ENCODE measurements at places on chromosomes 7 and 10.

GRCh38 chr7:51430480-51431086, 114.0 kb upstream of the COBL start:
- H3K4me3 ChIP-seq, result no peak overlapping the region
- no peak overlapping the region for H3K27ac ChIP-seq
- H3K36me3 ChIP-seq, result no peaks in the 10 kb centered on the region
- H3K27me3 ChIP-seq, result peaks cover 83% of the 10 kb centered on the region
- peak; percentile 67 for DNase-seq

- no peaks in the 10 kb centered on the region for H3K4me1 ChIP-seq
- H3K27ac ChIP-seq, result no peak overlapping the region
- H3K4me3 ChIP-seq, result no peak overlapping the region
- H3K36me3 ChIP-seq, result peaks cover 15% of the 10 kb centered on the region
- no peak for DNase-seq
These were observed 258.0 kb downstream of the ELFN1 start for GRCh38 chr7:1927937-1928644.

- no peaks in the 10 kb centered on the region for H3K27me3 ChIP-seq
- H3K36me3 ChIP-seq, result no peaks in the 10 kb centered on the region
- H3K27ac ChIP-seq, result no peak overlapping the region
- H3K4me3 ChIP-seq, result no peak overlapping the region
These were observed 66.1 kb upstream of the PIP4K2A start for GRCh38 chr10:22780474-22780885.

DNA sequence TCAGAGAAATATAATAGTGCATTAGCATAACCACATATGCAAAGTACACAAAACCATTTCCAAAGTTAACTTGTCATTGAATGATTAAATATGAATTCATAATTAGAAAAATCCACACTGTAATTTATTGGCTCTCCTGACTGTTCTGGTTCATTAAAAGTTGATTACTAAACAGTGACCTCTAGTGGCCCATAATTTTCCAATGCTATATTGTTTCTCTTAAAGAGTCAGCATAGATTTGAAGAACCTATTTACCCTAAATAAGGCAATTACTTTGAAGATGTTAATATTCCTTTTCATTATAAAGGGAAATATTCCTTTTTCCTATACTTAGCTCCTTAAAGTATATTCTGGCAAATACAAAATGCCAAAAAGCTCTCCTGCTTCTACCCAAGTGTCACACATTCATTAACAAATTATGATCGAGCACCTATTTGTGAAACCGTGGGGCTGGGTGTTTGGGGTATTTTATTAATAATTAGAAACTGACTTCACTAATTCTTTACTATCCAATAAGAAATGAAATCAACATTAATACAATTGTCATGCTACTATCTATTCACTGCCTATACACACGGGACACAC, 86.2 kb downstream of the HIBADH start:
- no peak overlapping the region for H3K4me3 ChIP-seq
- H3K36me3 ChIP-seq, result no peaks in the 10 kb centered on the region
- no peak overlapping the region for H3K27ac ChIP-seq
- peak; percentile 63 for DNase-seq
- peaks cover 5% of the 10 kb centered on the region for H3K4me1 ChIP-seq

GRCh38 chr10:48549236-48549635, 55.6 kb downstream of the ARHGAP22 start:
- no peak for DNase-seq
- H3K27me3 ChIP-seq, result no peaks in the 10 kb centered on the region
- H3K36me3 ChIP-seq, result no peaks in the 10 kb centered on the region
- H3K27ac ChIP-seq, result no peak overlapping the region
- no peak overlapping the region for H3K4me3 ChIP-seq
- no peaks in the 10 kb centered on the region for H3K4me1 ChIP-seq

- no peak within 1 kb of the TSS for H3K27ac ChIP-seq
- peaks cover 25% of the 10 kb centered on the region for H3K27me3 ChIP-seq
- no peak for DNase-seq
- H3K4me3 ChIP-seq, result no peak within 1 kb of the TSS
These were observed at the start of gene ABCB4 for GRCh38 chr7:87475359-87476178. Gene ABCB4 (minus strand): TSS chr7:87475680. CDS start chr7:87475465, 215 bp downstream.

GRCh38 chr7:74405191-74405898, 48.4 kb upstream of the GTF2IRD1 start:
- DNase-seq, result no peak
- no peak overlapping the region for H3K4me3 ChIP-seq
- no peak overlapping the region for H3K27ac ChIP-seq
- peaks cover 21% of the 10 kb centered on the region for H3K36me3 ChIP-seq

GRCh38 chr7:155682484-155682883, 38.0 kb downstream of the RBM33 start:
- no peak overlapping the region for H3K4me3 ChIP-seq
- H3K4me1 ChIP-seq, result no peaks in the 10 kb centered on the region
- H3K27me3 ChIP-seq, result no peaks in the 10 kb centered on the region
- no peak overlapping the region for H3K27ac ChIP-seq
- peaks cover 51% of the 10 kb centered on the region for H3K36me3 ChIP-seq
- no peak for DNase-seq

- DNase-seq, result no peak
- peaks cover 6% of the 10 kb centered on the region for H3K4me1 ChIP-seq
- H3K4me3 ChIP-seq, result no peak overlapping the region
These were observed 9.6 kb downstream of the ELN start for GRCh38 chr7:74037609-74038008.

DNA sequence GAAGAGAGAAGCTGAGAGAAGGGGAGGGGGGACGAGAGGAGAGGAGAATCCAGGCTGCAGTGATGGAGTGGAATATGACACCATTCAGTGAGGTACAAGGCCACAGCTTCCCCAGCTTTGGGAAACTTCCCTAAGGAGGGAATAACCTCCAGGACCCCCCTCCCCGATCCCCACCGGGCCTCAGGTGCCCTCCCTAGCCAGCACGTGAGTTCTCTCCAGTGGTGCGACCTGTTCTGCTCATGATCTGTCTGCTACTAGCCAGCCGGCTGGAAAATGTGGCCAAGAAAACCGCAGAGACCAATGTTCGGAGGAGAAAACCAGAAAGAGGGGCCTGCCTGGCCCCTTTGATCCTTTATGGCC, 39.9 kb upstream of the AGK start:
- H3K4me3 ChIP-seq, result no peak overlapping the region
- no peak overlapping the region for H3K27ac ChIP-seq
- no peaks in the 10 kb centered on the region for H3K4me1 ChIP-seq

- H3K4me1 ChIP-seq, result peaks cover 27% of the 10 kb centered on the region
- H3K27me3 ChIP-seq, result no peaks in the 10 kb centered on the region
These were observed 41.9 kb downstream of the CALML3 start for GRCh38 chr10:5566614-5567013.

GRCh38 chr10:49094646-49095045, 20.7 kb downstream of the VSTM4 start:
- no peaks in the 10 kb centered on the region for H3K4me1 ChIP-seq
- H3K27ac ChIP-seq, result no peak overlapping the region
- no peak overlapping the region for H3K4me3 ChIP-seq
- H3K27me3 ChIP-seq, result peaks cover 42% of the 10 kb centered on the region

GRCh38 chr7:156058248-156058647, 246.0 kb upstream of the SHH start:
- no peaks in the 10 kb centered on the region for H3K4me1 ChIP-seq
- no peaks in the 10 kb centered on the region for H3K36me3 ChIP-seq
- no peak for DNase-seq
- H3K27me3 ChIP-seq, result peaks cover 52% of the 10 kb centered on the region
- H3K4me3 ChIP-seq, result no peak overlapping the region

DNA sequence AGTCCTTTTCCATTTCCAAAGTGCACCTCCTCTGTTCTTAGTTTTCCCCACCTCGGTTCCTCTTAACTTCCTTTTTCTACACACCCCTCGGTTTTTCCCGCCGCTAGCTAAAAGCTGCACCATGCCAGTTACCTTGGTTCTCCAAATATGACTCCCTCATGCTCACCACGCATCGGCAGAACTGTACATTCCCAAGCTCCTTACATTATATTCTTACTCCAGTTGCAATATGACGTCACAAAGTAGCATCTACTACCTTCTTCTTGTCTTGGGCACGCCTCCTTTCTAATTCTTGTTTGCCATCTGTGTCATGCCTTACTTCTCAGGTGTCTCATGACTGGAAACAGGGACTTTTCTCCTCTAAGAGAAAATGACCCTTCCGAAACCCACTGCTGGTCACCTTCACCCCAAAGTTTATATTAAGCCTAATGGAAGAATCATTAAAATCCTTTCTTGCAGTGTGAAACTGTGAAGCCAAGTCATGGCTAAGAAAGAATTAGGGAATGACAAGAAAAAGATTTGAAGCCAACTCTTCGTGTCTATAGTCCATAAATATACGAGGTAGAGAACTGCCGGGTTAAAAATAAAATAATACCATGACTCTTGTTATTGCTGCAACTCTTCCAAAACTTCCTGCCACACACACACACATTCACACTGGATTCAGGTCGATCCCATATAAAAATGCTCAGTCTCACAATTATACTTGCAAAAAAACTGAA, 1.7 kb downstream of the ESYT2 start:
- peak; percentile 47 for DNase-seq
- peak overlapping the region; percentile 81 for H3K27ac ChIP-seq
- H3K4me1 ChIP-seq, result peaks cover 15% of the 10 kb centered on the region
- H3K27me3 ChIP-seq, result no peaks in the 10 kb centered on the region
- peaks cover 22% of the 10 kb centered on the region for H3K36me3 ChIP-seq

DNA sequence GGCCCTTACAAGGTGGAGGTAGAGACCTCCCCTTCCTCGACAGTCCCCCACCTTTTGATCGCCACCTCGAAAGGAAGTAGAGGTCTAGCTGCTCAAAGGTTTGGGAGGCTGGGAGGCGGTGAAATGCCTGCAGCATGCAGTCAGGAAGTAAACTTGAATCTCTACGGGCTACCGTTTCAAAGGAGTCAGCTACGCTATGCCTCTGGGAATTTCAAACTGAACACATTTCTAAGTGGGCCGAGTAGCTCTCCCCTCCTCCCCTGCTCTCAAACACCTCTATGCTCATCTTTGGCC, 68.0 kb downstream of the CXCL12 start:
- DNase-seq, result no peak
- no peak overlapping the region for H3K27ac ChIP-seq
- no peaks in the 10 kb centered on the region for H3K36me3 ChIP-seq
- H3K4me1 ChIP-seq, result peaks cover 6% of the 10 kb centered on the region
- peaks cover 34% of the 10 kb centered on the region for H3K27me3 ChIP-seq

- H3K4me3 ChIP-seq, result no peak overlapping the region
- no peak for DNase-seq
- no peak overlapping the region for H3K27ac ChIP-seq
- H3K27me3 ChIP-seq, result no peaks in the 10 kb centered on the region
- peaks cover 25% of the 10 kb centered on the region for H3K36me3 ChIP-seq
These were observed 159.2 kb downstream of the RNF216 start for GRCh38 chr7:5622286-5622685.

- H3K4me3 ChIP-seq, result peak overlapping the region; percentile 95
- H3K4me1 ChIP-seq, result peaks cover 32% of the 10 kb centered on the region
- H3K36me3 ChIP-seq, result peaks cover 55% of the 10 kb centered on the region
- peak; percentile 32 for DNase-seq
These were observed 1.9 kb downstream of the BUB3 start for GRCh38 chr10:123156078-123156477.

- no peak for DNase-seq
- no peaks in the 10 kb centered on the region for H3K27me3 ChIP-seq
- H3K4me3 ChIP-seq, result no peak overlapping the region
- H3K4me1 ChIP-seq, result no peaks in the 10 kb centered on the region
- H3K36me3 ChIP-seq, result peaks cover 17% of the 10 kb centered on the region
- H3K27ac ChIP-seq, result no peak overlapping the region
These were observed 71.3 kb downstream of the DENND11 start for GRCh38 chr7:141630621-141631020.

DNA sequence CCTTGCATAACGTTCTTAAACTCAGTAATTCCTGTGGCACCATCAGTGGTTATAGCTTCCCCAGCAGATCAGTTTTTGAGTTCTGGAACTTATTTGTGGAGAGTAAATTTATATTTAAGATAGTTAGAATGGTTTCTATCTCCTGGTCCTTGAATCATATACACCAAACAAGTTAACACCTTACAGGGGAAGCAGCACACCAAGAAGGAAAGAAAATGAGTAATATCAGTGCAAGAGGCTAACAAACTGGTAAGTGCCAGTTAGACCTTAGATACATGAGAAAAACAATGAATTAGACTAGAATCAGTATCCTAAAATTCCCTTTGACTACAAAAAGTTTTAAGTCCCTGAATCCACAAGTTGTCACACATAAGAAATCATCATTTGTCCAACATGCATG, 54.2 kb downstream of the ABI1 start:
- DNase-seq, result no peak
- no peak overlapping the region for H3K4me3 ChIP-seq
- H3K27me3 ChIP-seq, result no peaks in the 10 kb centered on the region
- H3K27ac ChIP-seq, result no peak overlapping the region
- peaks cover 29% of the 10 kb centered on the region for H3K4me1 ChIP-seq
- no peaks in the 10 kb centered on the region for H3K36me3 ChIP-seq

GRCh38 chr7:108459922-108460551, 3.8 kb upstream of the NRCAM start:
- no peak overlapping the region for H3K4me3 ChIP-seq
- no peaks in the 10 kb centered on the region for H3K36me3 ChIP-seq
- DNase-seq, result peak; percentile 54
- no peak overlapping the region for H3K27ac ChIP-seq
- peaks cover 28% of the 10 kb centered on the region for H3K27me3 ChIP-seq
- no peaks in the 10 kb centered on the region for H3K4me1 ChIP-seq

DNA sequence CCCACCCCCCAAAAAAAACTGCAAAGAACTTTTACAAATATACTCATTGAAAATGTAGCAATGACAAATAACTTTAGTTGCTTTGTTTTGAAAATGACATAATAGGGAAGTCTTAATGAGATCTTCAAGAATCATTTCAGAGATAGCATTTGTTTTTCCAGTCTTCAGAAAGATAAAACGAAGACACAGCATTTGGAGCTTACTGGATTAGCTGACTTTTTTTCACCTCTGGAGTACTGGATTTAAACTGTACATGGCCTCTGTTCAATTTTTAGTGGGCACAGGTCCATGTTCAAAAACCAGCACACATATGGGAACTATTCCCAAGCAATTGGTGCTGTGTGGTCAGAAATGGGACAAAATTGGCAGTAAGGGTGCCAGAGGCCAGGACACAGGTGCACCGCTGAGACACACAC, 3.9 kb downstream of the RAB11FIP2 start:
- H3K36me3 ChIP-seq, result peaks cover 10% of the 10 kb centered on the region
- H3K4me1 ChIP-seq, result peaks cover 32% of the 10 kb centered on the region
- no peaks in the 10 kb centered on the region for H3K27me3 ChIP-seq
- H3K27ac ChIP-seq, result peak overlapping the region; percentile 14
- peak overlapping the region; percentile 7 for H3K4me3 ChIP-seq

DNA sequence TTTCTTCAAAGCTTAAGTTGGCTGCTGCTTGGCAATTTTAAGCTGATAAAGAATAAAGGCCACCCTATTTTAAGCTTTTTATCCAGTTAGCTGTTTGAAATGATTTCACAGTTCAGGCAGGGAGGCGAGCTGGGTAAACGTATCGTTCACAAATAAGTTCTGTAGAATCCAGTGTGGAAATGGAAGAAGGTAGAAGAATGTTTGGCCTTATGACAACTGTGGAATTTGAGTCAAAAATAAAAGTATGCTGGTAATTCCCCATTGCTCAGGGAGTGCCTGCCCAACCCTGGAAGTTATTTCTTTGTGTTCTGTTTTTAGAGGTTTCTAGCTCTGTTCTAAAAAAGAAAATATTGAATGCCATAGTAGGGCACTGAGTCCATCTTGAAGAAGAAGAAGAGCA, 113.1 kb downstream of the ARL4A start:
- H3K27ac ChIP-seq, result peak overlapping the region; percentile 58
- H3K36me3 ChIP-seq, result no peaks in the 10 kb centered on the region
- no peak for DNase-seq
- H3K4me1 ChIP-seq, result peaks cover 31% of the 10 kb centered on the region

- H3K36me3 ChIP-seq, result no peaks in the 10 kb centered on the region
- H3K4me1 ChIP-seq, result no peaks in the 10 kb centered on the region
- H3K4me3 ChIP-seq, result no peak overlapping the region
- no peak overlapping the region for H3K27ac ChIP-seq
These were observed 23.2 kb downstream of the TPK1 start for GRCh38 chr7:144812379-144813283.
